ENCODE measurements at places on chromosomes 2 and 18.
A peak's percentile ranks its signal among the peaks of the same experiment; 100 is the strongest.

DNA sequence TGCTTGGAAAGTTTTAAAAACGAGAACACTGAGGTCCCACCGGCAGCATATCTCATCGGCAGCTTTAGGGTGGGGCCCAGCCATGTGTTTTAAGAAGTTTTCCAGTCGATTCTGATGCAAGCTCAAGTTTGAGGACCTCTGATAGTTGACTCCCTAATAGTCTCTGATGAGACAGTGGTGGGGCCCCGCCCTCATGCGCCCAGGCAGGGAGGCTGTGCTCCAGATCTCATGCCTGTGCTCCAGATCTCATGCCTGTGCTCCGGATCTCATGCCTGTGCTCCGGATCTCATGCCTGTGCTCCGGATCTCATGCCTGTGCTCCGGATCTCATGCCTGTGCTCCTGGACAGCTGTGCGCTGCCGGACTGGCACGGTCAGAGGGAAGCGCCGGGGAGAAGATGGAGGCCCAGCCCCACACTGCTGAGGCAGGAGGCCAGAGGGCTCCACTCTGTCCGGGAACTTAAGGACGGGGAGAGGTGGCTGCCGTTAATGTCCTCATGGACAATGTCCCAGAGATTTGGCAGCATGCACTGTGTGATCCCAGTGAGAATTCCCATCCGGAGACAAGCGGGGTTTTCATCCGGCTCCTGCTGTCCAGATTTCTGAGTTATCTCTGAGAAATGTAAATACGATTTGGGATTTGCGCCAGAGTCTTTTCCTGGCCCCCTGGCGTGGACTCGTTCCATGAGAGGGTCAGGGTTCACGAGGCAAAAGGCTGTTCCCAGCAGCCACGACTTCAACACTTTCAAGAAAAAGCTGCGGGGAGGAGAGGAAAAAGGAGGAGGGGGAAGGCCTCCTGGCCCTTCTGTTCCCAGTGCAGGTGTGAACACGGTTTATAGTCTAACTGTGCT lies 9.4 kb upstream of the COLEC11 start:
- peak; percentile 76 for DNase-seq

DNA sequence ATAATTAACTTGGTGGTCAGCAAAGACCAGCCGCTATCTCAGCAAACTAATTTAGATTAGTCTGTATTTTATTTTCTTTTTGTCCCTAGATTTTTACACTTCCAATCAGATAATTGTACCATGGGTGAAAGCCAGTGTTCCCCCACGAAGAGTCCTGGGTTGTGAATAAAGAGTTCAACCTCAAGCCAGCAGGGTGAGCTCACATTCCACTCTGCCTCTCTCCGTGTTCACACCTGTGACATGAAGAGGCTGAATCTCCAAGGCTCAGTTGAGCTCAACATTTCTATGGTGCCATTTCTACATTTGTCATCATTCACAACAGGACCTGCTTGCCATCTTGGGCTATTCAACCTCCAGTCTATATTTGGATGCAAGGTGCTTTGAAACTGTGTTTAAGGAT lies 771.5 kb downstream of the GALR1 start:
- no peak for DNase-seq

DNA sequence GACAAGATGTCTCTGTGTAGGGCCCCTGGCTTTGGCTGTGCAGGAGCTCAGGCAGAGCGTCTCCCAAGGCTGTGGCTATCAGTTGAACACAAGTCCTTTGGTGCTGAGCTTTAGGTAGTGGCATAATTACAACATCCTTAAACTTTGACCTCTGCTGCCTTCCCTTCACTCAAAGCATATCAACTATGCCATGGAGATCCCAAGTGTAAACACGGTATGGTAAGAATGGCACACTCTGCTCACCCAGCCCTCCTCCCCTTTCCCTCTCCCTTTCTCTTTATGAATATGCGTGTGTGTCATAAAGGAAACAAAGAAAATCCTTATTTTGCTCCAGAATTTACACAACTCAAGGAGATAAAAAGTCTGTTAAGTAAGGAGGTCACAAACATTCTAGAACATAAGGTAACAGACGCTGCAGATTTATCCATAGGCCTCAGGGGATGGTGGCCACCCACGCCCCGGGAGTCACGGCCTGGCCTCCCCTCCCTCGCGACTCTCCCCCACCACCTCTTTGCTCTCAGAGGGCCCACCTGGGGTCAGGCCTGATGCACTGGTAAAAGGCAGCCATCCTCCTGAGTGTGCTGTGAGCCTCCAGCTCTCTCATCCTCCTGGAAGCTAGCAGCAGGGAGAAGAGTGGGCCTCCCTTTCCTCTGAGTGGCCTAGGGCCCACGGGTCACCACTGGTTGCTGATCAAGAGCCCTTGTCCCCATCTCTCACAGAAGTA lies 67.3 kb downstream of the CRACDL start:
- DNase-seq = no peak

DNA sequence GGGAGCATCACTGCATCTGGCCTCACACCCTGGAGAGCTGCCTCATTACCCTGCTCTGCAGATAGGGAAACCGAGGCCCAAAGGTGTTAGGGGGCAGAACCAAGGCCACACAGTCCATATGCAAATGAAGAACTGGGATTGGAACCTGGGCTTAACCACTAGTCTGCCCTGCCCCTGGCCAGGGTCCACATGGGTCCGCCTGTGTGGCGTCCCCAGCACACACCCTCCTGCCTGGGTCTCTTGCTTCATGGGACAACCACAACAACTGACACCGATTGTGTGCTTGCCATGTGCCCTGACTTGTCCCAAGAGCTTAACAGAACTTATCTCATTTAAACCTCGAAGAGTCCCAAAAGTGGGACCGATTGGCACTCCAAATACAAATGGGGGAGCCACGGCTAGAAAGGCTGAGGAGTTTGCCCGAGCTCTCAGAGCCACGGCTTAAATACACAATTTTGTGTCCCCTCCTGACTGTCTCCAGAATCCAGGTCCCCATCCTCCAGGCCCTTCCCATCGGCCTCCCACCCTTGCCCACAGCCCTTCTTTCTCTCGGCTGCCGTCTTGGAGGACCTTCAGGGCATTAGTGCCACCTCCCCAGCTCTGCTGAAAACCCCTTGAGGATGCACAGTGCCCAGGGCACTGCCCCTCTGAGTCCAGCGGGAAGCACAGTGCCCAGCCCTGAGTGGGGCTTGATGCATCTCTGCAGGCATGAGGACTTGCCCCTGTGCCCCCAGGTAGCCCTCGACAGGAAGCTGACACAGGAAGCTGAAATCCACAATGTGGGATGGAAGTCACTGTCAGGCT lies 5.8 kb upstream of the DUSP2 start:
- DNase-seq = no peak

DNA sequence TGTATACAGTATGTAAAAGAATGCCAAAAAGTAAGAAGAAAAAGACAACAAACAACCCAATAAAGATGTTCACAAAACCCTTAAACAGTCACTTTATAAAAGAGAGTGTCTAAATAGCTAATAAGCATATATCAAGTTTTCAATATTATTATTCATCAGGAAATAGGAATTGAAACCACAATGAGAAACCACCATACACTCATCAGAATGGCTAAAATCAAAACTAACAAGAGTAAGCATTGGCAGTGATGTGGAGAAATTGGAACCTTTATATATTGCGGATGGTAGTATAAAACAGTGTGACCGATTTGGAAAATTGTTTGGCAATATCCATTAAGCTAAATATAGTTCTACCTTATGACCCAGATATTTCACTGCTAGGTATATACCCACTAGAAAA lies 20.5 kb upstream of the TGFA start:
- no peak for DNase-seq

GRCh38 chr2:11681722-11682589 lies 12.0 kb upstream of the NTSR2 start:
- DNase-seq = no peak

- peak; percentile 71 for DNase-seq
These were observed 43.9 kb upstream of the RAPH1 start for GRCh38 chr2:203578759-203579643.

DNA sequence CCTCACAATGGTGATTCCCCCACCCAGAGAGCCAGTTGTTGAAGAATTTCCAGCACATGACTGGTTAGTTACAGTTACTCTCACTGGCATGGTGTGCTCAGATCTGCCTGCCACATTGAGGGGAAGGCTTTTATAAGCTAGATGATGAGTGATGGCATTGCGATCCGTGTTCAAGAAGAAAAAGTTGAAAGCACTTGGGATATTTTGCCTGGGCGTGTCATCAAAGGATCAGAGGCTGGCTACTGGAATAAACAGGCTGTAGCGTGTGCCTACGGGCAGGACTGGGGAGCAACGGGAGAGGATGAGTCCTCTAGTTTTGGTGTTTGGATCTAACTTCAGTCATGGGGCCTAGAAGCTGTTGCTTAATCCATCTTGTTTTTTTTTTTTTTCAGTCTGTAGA lies 175.0 kb downstream of the SETBP1 start:
- no peak for DNase-seq
